Colonic mucosa (tissue), 4 donors: ENCODE measurements at places on chromosomes 4 and X.

GRCh38 chrX:120999413-120999812 lies 13.9 kb upstream of the CT47A1 start:
- H3K27ac ChIP-seq: no peak overlapping the region
- H3K4me3 ChIP-seq: no peak overlapping the region
- H3K27me3 ChIP-seq: no peaks in the 10 kb centered on the region
- DNase-seq: no peak

DNA sequence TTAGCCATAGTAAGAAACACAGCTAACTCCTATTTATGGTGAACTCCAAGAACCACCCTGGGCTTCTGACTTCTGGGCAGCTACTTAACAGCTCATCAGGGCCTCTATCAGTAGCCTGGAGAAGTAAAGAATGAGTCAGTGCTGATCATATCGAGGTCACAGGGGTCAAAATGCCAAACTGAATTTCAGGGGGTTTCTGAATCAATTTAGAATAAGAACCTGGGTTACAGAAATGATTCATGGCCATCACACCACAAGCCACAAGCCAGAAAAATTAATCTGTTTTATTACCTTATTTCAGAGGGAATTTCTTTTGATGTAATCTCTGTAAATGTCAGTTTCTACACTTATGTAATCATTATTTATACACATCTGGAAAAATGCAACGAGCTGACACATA lies 64.4 kb downstream of the CHST7 start:
- no peaks in the 10 kb centered on the region for H3K36me3 ChIP-seq
- no peak overlapping the region for H3K4me3 ChIP-seq
- H3K27ac ChIP-seq: no peak overlapping the region
- no peak for DNase-seq

DNA sequence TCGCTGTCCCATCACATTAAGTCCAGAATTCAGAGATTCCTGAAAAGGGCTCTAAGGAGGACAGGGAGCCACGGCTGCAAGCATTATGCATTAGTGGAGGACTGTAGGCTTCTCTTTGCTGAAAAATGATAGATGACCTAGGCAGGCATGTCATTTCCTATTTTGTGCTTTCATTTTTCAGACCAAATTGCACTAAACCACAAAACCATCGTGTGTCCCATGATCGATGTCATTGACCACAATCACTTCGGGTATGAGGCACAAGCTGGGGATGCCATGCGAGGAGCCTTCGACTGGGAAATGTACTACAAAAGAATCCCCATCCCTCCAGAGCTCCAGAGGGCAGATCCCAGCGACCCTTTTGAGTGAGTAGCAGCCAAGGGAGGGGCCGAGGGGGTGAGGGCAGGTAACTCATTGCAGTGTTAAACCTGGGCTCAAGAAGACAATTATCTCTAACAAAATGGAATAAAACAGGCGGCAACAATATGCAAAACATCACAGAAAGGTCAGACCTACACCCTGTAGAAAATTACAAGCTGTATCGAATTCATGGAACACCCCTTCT lies 355.2 kb upstream of the GALNT7 start:
- H3K36me3 ChIP-seq: no peaks in the 10 kb centered on the region
- H3K27me3 ChIP-seq: no peaks in the 10 kb centered on the region
- no peaks in the 10 kb centered on the region for H3K4me1 ChIP-seq
- H3K4me3 ChIP-seq: no peak overlapping the region

DNA sequence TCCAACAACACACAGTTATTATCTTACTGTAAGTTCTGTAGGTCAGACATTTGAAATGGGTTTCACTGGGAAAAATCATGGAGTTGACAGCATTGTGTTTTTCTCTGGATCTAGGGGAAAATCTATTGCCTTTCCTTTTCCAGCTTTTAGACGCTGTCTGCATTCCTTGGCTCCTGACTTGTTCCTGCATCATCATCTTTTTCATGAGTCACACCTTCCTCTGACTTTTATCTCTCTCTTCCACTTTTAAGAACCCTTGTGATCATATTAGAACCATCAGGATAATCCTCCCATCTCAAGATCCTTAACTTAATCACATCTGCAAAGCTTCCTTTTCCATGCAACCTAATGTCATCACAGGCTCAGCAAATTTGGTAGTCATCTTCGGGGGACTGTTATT lies 1454.8 kb downstream of the RPA4 start:
- no peaks in the 10 kb centered on the region for H3K4me1 ChIP-seq
- H3K36me3 ChIP-seq: no peaks in the 10 kb centered on the region
- H3K4me3 ChIP-seq: no peak overlapping the region
- DNase-seq: no peak
